ENCODE measurements at places on chromosomes 5 and 9.

DNA sequence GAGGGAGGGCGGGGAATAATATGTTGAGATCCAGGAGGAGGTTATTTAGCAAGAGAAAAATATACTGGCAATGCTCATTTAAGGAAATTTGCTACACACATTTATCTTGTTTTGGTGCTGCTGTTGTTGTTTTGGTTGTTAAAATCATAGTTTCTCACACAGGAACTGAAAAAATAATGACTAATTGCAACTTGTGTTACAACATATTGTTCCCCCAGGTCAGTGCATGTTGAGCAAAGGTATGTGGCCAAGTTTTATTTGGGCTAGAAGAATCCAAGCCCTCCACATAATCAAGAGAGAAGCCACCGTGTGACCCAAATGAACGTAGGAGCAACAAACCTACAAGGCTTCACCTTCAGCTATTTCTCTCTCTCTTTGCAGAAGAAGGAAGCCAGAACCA lies 220.3 kb upstream of the DAPK1 start:
- DNase-seq: no peak

DNA sequence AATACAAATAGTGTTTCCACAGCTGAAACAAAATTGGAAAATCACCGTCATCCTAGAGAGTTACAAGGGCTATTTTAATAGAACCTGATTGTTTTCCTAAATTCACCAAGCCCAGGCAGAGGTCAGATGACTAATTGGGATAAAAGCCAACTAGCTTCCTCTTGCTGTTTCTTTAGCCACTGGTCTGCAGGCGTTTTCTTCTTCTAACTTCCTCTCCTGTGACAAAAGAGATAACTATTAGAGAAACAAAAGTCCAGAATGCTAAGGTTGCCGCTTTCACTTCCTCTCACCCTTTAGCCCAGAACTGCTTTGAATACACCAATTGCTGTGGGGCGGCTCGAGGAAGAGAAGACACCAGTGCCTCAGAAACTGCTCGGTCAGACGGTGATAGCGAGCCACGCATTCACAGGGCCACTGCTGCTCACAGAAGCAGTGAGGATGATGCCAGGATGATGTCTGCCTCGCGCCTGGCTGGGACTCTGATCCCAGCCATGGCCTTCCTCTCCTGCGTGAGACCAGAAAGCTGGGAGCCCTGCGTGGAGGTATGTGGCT lies at the start of gene TLR4:
Gene TLR4, plus strand, starts transcription at position 380 of the 552 bp plus-strand sequence. Its CDS starts 70 bp downstream, at position 450.
- DNase-seq: no peak

GRCh38 chr9:131273146-131273855 lies 3.0 kb downstream of the FAM78A start:
- DNase-seq: no peak

GRCh38 chr9:38259056-38259455 lies 133.4 kb upstream of the ALDH1B1 start:
- DNase-seq: no peak

DNA sequence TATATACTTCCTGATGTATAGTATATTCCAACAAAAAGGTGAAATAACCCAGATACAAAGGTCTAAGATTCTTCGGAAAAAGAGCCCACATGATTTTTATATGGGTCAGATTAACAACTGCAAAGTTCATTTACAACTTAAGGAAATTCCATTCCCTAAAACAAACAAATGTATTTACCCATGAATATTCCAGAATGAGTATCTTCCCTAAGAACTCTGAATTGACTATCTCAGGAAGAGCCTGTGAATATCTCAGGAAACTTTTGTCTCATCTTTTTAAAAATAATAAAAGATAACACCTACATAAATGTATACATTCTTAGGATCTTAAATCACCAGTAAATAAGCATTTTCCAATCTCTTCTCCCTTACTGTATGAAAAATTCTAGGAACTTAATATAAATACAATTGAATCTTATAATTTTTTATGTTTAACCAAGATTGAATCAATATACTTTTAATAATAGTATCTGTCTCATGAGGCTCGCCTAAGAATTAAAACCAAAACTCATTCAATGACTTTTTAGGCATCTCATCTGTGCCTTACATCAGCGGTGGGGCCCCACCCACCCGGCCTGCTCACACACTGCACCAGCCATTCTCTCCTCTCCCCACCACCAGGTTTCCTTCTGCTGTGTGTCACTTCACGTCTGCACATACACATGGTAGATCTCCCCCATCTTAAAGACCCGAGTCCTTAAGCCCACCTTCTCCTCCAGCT lies 78.1 kb downstream of the RAPGEF1 start:
- DNase-seq: peak; percentile 76

DNA sequence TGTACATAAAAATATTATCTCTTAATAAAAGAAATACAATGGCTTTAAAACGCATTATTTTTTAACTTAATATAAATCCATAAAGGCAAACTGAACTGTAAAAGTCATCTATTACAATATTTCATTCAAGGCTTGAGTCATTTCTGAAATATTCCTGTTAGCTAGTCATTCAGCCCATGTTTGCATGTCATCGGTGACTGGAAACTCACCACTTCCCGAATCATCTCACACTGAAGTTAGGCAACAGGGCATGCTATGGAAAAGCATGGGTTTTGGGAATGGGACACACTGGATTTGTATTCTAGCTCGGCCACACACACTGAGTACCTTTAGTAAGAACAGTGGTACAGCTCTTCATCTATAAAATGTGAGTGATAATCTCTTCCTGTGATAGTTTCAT lies 691.1 kb upstream of the C9orf72 start:
- no peak for DNase-seq

DNA sequence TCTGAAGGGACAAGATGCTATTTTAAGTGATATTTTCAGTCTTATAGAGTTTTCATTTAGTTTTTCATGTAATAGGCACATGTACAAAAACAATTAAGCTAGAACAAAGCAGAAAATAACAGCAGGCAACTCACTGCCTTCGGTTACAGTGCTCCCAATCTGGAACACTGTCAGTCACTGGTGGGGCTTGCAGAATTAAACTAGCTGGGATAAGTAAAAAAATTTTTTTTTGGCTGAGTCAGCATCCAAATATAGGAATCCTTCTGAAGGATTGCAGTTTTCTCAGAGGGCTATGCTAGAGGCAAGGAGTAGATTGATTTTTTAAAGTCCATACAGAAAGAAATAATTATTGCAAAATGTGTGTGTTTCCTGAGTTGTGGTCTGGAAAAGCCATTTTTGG lies 250.2 kb upstream of the RFX3 start:
- DNase-seq: no peak

GRCh38 chr5:177554474-177555111 lies at the start of gene FAM193B:
Gene FAM193B (minus strand): TSS chr5:177554563. CDS start chr5:177554458, 105 bp downstream.
- DNase-seq: peak; percentile 96

DNA sequence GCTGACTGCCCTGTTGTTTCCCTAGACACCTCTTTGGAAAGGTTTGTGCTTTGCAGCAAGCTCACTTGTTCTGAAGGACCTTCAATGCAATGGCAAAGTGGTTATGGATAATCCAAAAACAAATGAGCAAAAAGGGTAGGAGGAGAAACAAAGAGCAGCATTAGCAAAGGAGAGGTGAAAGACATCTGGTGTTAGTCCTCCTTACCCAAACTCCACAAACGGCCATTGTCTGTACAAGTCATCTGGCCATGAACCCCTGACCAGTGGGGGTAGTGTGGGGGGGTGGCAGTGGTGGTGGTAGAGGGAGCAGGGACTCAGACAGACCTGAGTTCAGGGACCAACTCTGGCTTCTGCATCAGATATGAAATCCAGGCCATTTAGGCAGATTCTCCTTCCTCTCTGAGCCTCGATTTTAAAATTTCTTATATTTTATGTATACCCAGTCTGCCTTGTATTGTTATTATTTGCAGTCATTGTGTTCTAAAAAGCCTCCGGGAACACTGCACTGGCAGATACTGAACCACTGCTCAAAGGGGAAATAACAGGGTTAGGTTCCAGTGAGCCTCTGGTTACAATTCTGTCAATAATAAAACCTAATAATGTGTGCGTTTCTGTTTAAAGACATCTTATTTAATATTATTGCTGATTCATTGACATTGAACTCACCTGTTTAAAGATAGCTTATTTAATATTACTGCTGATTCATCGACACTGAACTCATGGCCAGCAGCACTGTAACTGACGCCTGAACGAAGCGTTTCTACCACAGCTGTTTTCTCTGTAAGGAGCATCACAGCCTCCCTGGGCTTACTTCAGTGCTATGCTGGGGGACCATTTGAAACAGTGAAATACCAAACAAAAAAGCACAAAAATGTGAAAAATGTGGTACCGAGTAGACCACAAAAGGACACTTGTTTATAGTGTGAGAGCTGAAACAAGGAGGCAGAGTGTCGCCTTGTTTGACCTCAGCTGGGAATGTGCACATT lies 156.0 kb downstream of the SEC61B start:
- DNase-seq: no peak

GRCh38 chr9:110936719-110937452 lies 101.4 kb downstream of the LPAR1 start:
- DNase-seq: no peak

- no peak for DNase-seq
Observed at GRCh38 chr5:158430798-158431167, 571.8 kb upstream of the CLINT1 start.

- DNase-seq: no peak
Observed at GRCh38 chr5:78162253-78162862, 132.1 kb downstream of the AP3B1 start.

DNA sequence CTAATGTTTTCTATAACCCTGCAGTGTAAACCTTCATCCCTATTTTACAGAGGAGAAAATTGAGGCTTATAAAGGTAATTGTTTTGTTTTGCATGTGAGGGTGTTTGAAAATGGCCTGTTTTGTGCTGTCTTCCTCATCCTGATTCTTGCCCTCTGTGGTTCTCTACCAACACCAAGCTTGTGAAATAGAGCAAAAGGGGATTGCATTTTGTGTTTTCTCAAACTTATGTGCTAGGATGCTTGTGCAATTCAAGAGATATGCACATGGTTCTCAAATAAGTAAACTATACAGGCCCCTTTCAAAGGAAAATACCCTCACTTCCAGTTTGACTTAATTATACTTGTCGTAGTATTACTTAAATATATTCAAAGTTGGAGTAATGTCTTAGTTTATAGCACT lies 17.2 kb downstream of the PAM start:
- DNase-seq: no peak

DNA sequence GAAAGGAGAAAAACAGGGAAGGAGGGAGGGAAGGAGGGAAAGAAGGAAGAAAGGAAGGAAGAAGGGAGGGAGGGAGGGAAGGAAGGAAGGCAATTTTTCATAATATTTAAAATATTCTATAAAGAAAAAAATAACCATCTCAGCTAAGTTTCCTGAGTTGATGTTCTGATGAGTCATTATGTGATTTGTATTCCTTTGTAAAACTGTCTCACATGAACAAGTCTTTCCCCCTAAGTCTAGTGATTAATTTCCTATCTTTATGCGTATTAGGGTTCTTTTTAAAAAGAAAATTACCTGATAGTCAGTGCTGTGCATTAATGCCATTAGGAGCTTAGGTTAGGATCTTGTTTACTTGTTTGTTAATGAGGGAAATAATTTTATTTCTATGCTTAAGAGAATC lies 94.1 kb downstream of the RASEF start:
- no peak for DNase-seq

GRCh38 chr5:143642791-143643190 lies 169.2 kb upstream of the HMHB1 start:
- DNase-seq: no peak

GRCh38 chr5:28415791-28416443 lies 1377.5 kb upstream of the CDH9 start:
- DNase-seq: no peak

DNA sequence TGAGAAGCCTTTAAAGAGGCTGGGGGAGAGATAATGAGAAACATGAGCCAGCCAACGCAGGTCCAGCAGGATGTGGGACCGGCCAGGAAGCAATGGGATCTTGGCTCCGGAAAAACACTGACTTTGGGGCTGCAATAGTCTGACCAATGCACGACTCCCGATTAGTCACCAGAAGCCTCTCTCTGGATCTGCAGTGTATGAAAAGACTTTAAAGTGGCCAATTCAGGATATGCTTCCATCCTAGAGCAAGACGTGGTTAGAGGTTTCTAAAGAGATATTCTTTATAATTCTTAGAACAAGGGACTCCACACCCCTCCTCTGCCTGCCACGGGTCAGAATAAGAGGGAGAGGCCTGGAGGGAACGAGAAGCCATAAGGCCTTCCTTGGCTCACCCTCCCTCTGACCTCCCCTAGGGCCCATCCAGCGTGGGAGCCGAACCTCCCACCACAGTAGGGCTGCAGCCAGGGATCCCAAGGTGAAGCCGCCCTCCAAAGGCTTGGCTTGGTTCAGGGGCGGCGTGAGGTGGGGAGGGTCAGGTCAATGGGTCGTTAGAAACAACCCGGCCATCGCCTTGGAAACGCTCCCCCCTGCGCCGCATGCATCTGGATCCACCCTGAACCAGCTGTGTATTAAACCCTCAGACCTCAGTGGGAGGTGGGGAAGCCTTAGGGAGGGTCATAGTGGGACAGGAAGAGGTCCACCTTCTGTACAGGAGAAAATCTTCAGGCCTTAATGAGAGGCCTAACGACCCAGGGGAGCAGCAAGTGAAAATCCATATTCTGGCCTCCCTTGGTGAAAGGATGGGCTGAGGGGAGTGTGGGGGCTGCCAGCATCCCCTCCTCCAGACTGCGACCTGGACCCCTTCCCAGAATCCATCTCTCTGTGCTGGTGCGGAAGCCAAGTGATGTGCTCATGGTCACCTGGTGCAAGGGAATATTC lies 11.1 kb downstream of the FGF1 start:
- DNase-seq: no peak

GRCh38 chr5:118548761-118549720 lies 439.3 kb downstream of the DTWD2 start:
- DNase-seq: no peak

DNA sequence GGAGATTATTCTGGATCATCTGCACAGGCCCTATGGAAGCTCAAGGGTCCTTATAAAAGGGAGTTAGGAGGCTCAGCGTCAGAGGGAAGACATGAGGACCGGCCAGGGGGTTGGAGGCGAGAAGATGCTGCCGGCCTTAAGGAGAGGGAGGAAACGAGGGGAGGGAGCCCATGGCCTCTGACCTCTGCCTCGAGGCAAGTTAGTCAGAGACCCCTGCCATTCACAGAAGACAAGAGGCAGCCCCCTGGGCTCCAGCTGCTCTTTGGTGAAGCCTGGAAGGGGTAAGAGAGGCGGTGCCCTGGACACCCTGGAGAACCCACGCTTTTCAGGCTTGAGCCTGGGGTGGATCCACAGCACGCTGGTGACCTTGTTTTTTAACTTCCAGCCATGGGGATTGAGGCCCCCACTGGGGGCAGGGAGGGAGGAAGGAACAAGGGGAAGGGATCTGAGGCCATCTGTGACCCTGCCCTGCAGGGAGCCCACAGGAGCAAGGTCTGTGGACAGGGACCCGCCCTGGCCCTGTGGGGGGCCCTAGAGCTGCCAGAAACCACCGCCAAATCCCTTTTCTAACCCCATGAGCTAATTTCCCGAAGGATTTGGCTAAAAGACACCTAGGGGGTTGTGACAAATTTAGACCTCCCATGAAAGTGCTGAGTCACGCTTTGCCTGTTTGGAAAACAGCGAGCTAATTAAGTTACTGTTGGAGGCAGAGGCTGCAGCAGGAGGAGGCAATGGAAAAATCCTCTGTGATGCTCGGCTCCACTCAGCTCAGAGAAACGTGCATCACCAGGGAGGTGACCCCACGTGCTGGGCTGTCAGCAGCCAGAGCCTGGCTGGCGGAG lies 49.7 kb downstream of the OLFM1 start:
- DNase-seq: no peak

Data from activated naive CD4-positive, alpha-beta T cell treated with anti-CD3 and anti-CD28 coated beads, Interleukin-2, amount 50 U/mL, for 16 hours (primary cell).